ENCODE measurements at places on chromosomes 5 and 9.

- no peak for DNase-seq
Measured at GRCh38 chr5:11733185-11733839, 170.9 kb downstream of the CTNND2 start.

DNA sequence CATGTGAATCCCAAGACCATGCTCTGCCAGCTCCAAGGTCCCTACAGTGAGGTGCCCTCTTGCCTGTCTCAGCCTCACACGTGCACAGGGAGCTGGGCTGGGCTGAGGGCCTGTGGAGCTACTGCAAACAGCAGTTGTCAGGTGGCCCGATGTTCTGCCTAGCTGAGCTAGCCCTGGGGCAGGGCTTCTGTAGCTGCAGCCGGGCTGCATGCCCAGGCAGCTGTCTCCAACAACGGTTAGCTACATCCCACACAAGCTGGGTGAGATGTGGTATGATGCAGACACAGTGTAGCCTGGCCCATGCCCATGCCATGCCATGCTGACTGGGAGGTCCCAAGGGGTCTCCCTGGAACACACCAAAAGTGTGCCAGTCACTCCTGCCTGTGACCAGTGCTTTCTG, 62.0 kb downstream of the MACROH2A1 start:
- DNase-seq = no peak

DNA sequence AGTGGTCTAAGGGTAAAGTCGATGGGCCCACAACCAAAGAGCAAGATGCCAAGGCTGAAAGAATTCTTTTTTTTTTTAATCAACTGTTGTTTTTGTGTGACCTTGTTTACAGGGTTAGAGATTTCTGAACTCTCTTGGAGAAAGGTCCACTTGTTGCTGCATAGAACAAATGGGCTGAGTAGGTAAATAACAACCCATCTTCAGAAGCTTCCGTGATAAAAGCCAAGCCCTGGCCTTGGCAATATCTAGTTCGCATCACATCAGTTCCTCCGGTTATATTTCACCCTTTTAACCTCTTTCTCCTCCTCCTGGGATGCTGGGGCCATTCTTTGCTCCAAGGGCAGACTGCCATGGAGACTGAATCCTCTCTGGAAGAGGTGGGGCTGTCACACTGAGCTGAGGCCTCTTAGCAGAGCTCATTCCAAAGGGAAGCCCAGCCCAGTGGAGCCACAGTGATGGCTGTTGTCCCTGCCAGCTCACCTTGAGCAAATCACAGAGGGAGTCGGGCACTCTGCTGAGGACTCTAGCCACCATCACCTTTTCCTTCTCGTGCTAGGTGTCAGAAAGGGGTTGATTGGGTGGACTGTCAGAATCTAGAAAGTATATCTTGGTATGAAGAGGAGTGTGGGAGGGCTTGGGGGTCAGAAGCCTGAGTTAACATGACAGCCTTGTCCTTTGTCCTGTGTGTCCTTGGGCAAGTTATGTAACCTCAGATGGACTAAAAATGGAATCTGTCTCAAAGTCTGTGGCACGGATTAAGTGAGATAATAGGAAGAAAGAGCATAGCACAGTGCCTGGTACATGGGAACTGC, 17.9 kb downstream of the ANKRD55 start:
- no peak for DNase-seq

- no peak for DNase-seq
Measured at GRCh38 chr5:176373100-176373818, 8.0 kb downstream of the ARL10 start.

DNA sequence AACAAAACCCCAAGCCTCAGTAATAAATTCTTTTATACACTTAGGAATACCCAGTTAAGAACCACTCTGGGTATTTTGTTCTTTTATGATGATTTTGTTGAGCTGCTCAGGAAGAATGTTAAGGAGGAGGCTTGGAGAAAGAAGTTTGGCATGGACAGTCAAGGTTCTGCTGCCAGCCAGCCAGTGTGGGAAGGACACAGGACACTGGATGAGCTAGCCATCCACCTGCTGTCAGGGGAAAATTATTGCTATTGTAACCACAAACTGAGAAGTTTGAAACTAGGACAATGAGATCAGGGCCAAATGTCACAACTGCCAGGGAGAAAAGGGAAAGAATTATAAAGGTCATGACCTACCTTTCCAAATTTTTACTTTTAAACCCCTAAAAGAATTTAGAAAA, 25.9 kb upstream of the ADAMTSL1 start:
- no peak for DNase-seq

DNA sequence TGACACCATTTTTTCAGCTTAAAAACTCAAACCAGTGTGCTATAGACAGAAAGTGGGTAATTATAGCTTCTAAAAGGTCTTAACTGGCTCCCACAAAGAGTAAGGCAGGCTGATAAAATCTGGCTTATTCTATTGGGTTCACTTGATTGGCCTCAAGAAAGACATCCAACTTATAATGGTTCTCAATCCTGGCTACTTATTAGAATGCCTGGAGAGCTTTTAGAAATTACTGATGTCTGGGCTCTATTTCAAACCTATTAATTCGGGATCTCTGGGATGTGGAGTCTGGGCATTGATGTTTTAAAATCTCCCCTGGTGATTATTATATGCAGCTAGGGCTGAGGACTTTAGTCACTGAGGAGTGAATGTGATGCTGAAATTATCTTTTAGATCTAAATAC, 188.0 kb downstream of the TARS1 start:
- no peak for DNase-seq

DNA sequence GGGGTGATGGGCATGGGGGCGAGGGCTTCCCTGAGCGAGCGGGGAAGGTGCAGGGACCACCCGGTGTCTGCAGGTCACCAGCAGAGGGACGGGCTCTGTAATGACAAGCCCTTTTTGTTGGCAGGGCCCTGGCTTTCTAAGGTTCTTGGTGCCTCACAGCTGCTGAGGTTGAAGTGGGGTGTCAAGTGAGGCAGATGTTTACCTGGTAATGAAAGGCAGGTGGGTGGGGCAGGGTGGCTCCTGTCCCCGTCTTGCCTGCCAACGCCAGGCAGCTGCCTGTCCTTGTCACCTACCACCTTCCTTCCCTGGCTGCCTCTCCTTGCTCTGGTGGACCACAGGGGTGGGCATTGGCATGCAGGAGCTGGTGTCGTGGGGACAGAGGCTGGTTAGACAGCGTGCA, 41.0 kb upstream of the SEMA4D start:
- DNase-seq = no peak

DNA sequence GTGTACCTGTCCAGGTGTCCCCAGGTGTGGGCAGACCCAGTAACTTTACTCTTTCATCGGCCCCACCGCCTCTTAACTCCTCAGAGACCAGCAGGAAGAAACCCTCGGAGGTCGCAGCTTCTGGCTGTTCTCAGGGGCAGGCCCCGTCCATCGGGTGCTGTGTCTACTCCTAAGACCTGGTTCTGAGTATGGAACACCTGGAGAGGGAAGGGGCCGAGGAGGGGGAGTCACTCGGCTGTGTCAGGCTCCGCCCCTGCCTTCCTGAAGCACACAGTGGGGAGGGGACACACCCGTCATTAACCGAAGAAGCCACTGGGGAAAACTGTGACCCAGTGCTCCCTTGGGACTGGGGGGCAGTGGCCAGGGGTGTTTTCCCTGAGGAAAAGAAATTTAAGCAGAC, 22.3 kb downstream of the NTNG2 start:
- DNase-seq = no peak

DNA sequence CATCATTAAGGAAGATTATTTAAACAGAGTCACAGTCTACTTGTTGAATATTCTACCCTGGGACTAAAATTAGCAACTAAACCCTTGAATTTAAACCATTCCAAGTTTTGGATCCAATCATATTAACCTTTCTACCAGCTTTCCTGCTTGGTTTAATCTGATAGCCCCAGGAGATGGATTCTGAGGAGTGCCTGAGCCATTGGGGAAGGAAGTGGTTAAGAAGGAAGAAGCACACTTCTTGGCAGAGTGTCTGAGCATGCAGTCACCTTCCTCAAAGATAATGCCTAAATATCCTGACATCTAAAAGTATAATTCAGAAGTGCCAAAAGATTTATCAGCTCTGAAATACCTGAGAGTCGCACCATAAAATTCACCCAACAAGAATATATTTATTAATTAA, 74.1 kb upstream of the SNCAIP start:
- no peak for DNase-seq
